Calu3 (cell line): ENCODE measurements at places on chromosomes 3 and 15.

DNA sequence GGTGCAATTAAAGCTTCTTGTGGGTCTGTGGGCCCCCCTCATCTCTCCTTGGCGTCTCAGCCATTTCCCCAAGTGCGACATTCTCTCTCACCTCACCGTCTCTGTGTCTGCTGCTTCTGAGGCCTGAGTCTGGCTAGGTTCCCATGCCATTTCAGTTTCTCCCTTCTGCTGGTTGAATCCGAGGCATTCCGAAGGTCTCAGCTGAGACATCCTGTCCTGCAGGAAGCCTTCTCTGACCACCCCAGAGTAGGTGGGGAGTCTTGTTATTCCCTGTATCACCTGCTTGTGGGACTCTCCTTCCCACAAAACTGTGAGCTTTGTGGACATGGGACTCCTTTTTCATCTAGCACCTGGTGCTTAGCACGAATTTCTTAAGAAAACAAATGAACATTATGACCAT is 78.3 kb downstream of the ASB7 start:
- H3K27ac ChIP-seq: peak overlapping the region; percentile 7
- no peaks in the 10 kb centered on the region for H3K36me3 ChIP-seq
- no peak overlapping the region for H3K4me3 ChIP-seq
- no peaks in the 10 kb centered on the region for H3K27me3 ChIP-seq
- DNase-seq: no peak
- peaks cover 10% of the 10 kb centered on the region for H3K4me1 ChIP-seq

GRCh38 chr3:4289044-4289443 is 14.1 kb upstream of the SETMAR start:
- no peaks in the 10 kb centered on the region for H3K4me1 ChIP-seq
- H3K27ac ChIP-seq: no peak overlapping the region
- H3K4me3 ChIP-seq: no peak overlapping the region
- H3K27me3 ChIP-seq: peaks cover 27% of the 10 kb centered on the region

DNA sequence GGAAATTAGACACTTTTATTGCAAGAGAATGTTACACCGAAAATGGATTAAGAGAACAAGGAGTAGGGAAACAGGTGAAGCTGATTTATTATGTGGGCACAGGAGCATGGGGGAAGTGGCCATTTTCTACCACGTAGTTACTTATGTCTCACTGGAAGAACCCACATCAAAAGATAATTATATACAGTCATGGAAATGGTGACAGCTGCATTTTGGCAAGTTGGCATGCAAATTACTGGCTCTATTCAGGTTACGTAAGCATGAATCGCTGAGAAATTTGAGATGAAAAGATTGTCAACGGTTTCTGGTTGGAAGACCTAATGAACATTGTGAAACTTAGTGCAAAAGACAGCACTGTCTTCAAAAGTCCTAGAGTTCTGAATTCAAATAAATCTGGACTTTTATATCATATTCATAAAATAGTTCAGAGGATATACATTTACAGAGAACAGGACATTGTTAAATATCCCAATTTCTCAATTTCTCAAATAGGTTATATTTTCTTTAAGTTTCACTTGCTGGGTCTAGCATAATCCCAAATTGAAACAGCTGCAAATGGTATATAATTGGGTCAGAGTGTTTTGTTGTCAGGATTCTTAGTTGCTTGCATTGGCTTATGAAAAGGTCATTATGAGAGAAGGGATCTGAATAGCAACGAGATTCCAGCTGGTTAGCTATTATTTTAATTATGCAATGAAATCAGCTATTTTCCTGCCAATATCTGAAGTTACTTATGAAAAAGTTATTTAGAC is 567.8 kb downstream of the ZPLD1 start:
- no peak overlapping the region for H3K27ac ChIP-seq
- no peak overlapping the region for H3K4me3 ChIP-seq
- no peak for DNase-seq
- peaks cover 8% of the 10 kb centered on the region for H3K4me1 ChIP-seq
- no peaks in the 10 kb centered on the region for H3K27me3 ChIP-seq

DNA sequence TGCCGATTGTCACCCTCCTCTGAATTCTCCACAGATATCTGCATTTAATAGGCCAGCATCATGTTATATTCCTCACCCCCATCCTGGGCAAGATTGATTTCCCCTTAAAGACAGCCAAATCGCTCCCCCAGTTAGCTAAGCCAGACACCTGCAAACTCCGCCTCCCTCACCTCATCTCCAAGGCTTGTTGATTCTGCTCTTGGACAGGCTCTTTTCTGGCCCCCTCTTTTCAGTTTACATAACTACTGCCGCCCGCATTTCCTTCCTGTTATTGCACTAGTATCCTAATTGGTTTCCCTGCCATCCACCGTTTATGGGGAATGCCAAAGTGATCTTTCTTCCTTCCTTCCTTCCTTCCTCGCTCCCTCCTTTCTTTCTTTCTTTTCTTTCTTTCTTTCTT is 214.7 kb upstream of the MRPL3 start:
- H3K27ac ChIP-seq: no peak overlapping the region
- H3K27me3 ChIP-seq: no peaks in the 10 kb centered on the region
- peaks cover 21% of the 10 kb centered on the region for H3K4me1 ChIP-seq
- no peak for DNase-seq
- no peak overlapping the region for H3K4me3 ChIP-seq

DNA sequence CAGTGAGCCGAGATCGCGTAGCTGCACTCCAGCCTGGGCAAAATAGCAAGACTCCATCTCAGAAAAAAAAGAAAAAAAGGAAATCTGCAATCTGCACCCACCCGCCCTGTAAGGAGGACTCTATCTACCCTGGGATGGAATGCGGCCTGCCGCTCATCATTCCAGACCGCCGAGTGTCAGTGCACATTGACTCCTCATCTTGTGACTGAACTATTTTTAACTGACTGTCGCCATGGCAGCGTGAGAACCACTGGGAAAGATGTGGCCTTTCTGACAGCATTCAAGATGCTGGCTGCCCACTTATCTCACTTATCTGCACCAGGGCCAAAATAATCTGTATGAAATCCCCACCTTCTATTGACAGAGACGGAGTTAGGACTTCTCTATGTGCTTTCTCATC is 38.8 kb upstream of the ANKRD34C start:
- DNase-seq: no peak
- no peaks in the 10 kb centered on the region for H3K4me1 ChIP-seq
- no peak overlapping the region for H3K4me3 ChIP-seq
- H3K27me3 ChIP-seq: peaks cover 89% of the 10 kb centered on the region
- H3K36me3 ChIP-seq: no peaks in the 10 kb centered on the region

DNA sequence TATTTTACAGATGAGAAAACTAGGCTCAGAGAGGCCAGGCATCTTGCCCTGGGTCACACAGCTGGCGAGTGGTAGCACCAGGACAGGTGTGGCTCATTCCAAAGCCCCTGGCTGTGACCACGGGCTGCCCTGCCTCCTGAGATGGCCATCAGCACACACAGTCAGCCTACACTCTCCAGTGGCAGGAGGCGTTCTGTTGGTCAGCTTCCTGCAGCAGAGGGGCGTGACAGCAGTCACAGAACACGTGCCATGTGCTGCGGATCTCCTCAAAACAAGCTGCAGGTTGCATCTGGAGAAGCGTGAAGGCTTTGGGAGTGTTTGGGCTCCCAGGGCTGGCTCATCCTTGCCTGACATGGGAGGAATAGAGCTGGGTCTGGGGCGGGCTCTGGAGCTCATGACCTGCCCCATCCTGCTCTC is 43.5 kb upstream of the MAGEF1 start:
- H3K27ac ChIP-seq: no peak overlapping the region
- no peaks in the 10 kb centered on the region for H3K36me3 ChIP-seq
- H3K27me3 ChIP-seq: peaks cover 58% of the 10 kb centered on the region
- DNase-seq: no peak

DNA sequence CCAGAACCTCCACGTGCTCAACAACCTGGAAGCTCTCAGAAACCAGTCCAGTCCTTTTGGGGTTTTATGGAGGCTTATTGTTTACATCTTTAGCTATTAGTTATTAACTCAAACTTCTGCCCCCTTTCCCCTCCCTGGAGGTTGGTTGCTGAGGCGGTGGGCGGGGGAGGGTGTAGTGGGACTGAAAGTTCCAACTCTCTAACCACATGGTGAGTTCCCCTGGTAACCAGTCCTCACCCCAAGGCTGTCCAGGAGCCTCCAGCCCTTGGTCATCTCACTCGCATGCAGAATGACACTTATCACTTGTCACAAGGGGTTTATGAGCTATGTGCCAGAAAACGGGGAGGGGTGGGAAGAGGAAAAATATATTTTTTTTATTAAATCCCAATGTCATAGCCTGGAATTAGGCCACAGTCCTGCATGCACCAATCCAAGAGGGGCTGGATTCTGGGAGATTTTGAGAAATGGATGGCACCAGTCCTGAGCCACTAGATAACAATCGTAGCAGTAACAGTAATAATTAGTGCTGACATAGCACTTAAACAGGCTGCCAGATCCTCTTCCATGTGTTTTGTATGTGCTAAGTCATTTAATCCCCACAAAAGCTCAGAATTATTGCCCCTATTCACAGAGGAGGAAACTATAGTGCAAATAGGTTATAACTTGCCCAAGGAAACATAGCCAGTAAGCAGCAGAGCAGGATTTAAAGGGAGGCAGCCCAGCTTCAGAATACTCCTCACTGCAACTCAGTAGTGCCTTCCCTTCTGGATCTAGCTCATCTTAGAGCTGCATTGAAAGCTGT is 85.7 kb downstream of the CRYGS start:
- DNase-seq: no peak
- H3K4me1 ChIP-seq: no peaks in the 10 kb centered on the region
- no peak overlapping the region for H3K27ac ChIP-seq
- H3K4me3 ChIP-seq: no peak overlapping the region
- H3K27me3 ChIP-seq: peaks cover 91% of the 10 kb centered on the region
- no peaks in the 10 kb centered on the region for H3K36me3 ChIP-seq

DNA sequence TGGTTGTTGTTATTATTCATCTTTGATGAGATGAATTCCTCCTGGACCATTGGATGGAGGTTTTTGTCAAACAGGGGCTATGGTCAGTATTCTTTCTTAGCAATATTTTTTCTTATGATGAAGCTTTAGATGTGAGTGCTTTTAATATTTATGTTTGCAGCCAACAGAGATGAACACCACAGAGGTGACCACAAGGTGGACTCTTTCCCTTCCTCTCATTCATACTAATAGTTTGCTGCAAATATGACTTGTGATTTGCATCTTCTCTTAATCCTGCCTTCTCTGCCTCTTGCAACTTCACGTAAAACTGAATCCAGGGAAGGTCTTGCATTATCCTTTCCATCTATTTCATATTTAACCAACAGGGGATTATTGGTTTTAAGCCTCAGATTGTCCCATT is 473.1 kb upstream of the UBE2E2 start:
- peaks cover 6% of the 10 kb centered on the region for H3K36me3 ChIP-seq
- no peak overlapping the region for H3K27ac ChIP-seq
- peak; percentile 4 for DNase-seq
- H3K4me1 ChIP-seq: peaks cover 17% of the 10 kb centered on the region
- no peaks in the 10 kb centered on the region for H3K27me3 ChIP-seq

DNA sequence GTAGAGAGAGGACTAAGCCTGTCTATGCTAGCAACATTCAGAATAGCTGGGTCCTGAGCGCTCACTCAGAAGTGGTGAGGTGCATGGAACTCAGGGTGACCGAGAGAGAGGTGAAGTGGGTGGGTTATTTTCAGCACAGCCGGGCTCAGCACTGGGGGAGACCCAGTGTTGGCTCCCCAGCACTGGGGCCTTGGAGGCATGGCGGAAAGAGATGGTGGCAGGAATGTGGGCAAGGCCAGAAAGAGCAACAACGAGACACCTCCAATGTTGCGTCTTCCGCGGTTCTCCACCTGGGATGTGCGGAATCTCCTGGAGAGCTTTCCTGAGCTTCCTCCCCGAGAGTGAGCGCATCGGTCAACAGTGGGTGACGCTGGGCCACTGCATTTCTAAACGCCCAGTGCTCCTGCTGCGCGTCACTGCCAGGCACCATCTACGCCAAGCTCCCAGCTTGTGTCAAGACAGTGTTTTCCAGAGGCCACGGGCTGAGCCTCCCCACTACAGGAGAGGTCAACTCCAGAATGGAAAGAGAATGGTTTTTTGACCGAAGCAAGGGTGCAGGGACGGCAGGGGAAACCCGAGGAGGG is 148.4 kb downstream of the ADAMTS17 start:
- no peak overlapping the region for H3K27ac ChIP-seq
- no peaks in the 10 kb centered on the region for H3K36me3 ChIP-seq
- no peaks in the 10 kb centered on the region for H3K27me3 ChIP-seq
- H3K4me1 ChIP-seq: no peaks in the 10 kb centered on the region

- H3K27ac ChIP-seq: no peak overlapping the region
- DNase-seq: peak; percentile 79
- H3K36me3 ChIP-seq: peaks cover 9% of the 10 kb centered on the region
- peaks cover 34% of the 10 kb centered on the region for H3K27me3 ChIP-seq
These were observed 1.1 kb downstream of the TMEM158 start for GRCh38 chr3:45224824-45225464.

DNA sequence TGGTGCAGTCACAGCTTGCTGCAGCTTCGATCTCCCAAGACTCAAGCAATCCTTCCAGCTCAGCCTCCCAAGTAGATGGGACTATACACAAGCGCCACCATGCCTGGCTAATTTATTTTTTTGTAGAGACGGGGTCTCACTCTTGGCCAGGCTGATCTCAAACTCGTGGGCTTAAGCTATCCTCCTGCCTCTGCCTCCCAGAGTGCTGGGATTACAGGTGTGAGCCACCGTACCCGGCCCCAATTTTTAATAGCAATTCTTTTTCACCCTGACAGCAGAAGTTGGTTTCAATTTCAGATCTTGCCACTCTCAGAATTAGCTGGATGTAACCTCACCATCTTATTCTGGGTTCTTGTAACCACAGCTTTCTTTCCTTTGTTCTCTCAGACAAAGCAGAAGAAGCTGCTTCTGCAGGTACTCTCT is 64.8 kb downstream of the TRIM71 start:
- no peak overlapping the region for H3K4me3 ChIP-seq
- H3K36me3 ChIP-seq: no peaks in the 10 kb centered on the region
- peaks cover 17% of the 10 kb centered on the region for H3K4me1 ChIP-seq
- H3K27ac ChIP-seq: no peak overlapping the region
- H3K27me3 ChIP-seq: no peaks in the 10 kb centered on the region
- no peak for DNase-seq

DNA sequence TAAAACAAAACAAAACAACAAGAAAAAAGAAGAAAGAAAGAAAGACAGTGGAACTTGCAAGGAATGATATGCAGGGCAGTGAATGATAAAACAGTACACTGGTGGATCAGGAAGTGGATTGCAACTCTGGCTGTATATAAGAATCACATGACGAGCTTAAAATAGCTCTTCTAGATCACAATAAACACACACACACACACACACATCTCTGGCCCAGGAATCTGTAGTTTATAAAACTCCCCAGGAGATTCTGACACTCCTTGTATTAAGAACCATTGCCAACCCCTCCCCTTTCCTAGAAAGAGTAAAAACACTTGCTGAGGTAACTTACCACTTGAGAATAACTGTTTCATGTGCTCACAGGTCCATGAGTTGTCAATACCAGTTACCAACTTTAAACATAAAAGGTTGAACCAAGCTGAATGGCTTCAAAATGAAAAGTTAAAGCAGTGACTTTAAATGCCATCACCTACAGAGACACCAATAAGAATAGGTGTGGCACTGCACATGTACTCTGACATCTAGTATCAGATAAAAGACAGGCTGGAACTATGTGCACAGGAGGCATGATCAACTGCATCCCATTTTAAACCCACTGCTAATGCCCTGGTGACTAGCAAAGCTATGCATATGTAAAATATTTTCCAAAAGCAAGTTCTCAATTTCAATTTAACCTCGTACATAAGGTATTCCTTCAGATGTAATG is 3.9 kb downstream of the CPOX start:
- H3K4me3 ChIP-seq: no peak overlapping the region
- DNase-seq: no peak
- no peaks in the 10 kb centered on the region for H3K27me3 ChIP-seq
- H3K4me1 ChIP-seq: peaks cover 23% of the 10 kb centered on the region
- H3K27ac ChIP-seq: no peak overlapping the region

- H3K27me3 ChIP-seq: no peaks in the 10 kb centered on the region
- DNase-seq: no peak
- no peak overlapping the region for H3K4me3 ChIP-seq
- H3K4me1 ChIP-seq: no peaks in the 10 kb centered on the region
- H3K36me3 ChIP-seq: peaks cover 28% of the 10 kb centered on the region
- H3K27ac ChIP-seq: no peak overlapping the region
These were observed 107.8 kb downstream of the ADAM10 start for GRCh38 chr15:58641660-58642059.
